AG09319 (cell line): ENCODE measurements at places on chromosomes 2 and 18.

DNA sequence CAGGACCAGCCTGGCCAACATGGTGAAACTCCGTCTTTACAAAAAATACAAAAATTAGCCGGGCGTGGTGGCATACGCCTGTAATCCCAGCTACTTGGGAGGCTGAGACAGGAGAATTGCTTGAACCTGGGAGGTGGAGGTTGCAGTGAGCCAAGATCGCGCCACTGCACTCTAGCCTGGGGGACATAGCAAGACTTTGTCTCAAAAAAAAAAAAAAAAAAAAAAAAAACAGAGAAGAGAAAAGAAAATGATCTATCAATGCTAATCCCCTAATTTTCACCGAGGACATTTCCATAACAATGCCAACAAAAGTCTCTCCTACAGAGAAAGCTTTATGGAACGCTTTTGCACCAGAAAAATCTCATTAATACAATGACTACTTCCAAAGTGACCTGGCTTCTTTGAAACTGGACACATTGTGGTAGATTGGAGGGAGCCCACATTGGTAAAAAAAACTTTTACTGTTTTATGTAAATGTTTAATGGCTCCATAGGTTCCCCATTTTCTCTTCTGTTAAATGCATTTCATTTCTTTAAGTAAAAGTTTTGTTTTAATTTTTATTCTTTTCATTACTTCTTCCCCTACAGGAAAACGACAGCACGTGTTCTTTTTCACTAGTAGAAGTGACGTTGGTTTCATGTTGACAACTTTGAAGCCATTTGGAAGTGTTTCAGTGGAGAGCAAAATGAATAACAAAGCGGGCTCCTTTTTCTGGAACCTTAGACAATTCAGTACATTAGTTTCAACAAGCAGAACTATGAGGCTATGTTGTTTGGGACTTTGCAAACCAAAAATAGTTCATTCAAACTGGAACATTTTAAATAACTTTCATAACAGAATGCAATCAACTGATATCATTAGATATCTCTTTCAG is 888 bp downstream of the FASTKD2 start:
- no peak for DNase-seq

DNA sequence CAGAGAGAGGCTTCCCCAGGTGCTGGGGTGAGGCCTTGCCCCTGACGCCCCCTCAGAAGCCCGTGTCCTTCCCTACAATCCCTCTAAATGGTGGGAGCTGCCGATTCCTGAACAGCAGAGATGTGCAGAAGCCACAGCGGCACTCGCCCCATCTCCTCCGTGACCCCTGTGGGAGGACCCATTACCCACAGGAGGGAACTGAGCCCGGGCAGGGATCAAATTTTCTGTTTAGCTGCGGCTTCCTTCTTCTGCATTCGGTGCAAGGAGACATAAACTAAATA is 181.2 kb upstream of the RAB6C start:
- no peak for DNase-seq

- no peak for DNase-seq
Observed at GRCh38 chr2:97673182-97673914, 3.8 kb downstream of the C2orf92 start.

DNA sequence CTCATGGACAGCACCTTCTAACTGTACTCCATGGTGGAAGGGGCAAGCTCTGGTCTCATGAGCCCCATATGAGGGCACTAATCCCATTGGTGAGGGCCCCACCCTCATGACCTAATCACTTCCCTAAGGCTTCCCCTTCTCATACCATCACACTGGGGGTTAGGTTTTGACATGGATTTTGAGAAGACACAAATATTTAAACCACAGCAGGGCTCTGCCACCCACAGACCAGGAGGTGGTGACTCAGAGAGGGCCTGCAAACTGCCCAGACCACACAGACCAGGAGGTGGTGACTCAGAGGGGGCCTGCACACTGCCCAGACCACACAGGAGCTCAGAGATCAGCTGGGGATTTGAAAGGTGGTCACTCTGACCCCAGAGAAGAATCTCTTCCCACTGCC is 222.0 kb downstream of the KLHL29 start:
- no peak for DNase-seq

DNA sequence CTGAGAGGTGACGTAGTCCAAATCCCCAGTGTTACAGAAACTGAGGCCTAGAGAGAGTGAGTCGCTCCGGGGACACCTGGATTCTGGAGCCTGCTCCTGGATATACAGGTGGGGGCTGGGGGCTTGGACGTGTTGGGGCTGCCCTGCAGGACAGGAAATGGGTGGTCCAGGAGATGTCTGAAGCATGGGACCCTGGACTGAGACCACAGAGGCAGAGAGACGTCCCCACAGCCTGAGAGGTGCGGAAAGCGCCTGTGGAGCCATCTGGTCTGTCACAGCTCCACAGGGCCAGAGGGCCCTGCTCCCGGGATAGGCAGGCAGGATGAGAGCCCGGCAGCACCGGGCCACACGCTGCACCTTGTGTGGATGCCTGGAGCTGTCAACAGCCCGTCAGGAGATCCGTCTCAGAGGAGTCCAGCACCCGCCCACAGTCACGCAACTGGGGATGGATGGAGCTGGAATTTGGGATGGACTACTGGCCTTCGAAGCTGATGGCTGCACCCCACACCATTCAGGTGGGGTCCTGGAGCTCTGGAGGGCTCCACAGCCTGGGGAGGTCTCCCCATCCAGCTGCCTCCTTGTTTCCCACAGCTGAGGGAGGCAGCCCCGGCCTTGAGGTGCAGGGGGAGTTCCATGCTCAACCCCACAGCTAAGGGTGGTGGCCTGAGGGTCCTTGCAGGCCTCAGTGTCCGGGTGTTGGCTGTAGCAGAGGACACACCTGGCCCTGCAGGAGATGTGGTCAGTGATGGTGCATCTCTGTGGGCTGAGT is 303.0 kb downstream of the NDUFA10 start:
- no peak for DNase-seq

DNA sequence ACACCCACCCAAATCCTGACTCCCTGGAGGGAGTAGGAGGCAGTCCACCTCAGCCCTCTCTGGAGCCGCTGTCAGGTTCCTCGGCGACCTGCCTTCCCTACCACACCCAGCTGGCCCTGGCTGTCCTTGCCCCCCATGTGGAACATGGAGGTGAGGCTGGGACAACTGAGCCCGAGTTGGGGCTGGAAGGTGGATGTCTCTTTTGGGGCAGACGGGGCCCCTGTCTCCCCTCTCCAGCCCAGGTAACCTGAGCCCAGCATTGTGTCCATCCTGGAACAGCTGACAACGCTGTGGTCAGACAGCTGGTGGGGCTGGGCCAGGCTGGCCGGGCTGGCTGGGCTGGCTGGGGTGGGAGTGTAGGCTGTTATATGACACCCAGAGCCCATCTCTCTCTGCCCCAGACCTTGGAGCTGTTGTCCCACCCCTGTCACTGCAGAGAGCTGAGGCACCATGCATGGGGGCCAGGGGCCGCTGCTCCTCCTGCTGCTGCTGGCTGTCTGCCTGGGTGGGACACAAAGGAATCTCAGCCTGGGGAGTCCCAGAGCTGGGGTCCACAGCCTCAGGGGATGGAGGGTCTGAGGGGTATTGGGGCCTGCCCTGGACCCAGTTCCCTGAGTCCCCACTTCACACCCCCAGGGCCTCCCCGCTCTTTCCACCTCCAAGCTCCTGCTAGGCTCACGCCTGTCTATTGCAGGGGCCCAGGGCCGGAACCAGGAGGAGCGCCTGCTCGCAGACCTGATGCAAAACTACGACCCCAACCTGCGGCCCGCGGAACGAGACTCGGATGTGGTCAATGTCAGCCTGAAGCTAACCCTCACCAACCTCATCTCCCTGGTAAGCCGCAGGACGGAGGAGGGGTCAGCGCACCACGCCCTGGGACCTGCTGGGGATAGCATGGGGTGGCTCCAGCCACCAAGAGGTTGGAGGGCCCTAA is at the start of gene CHRNG:
Gene CHRNG, plus strand, starts transcription at position 395 of the 934 bp plus-strand sequence. Its CDS starts 56 bp downstream, at position 451.
- no peak for DNase-seq
